ENCODE measurements at places on chromosomes 1 and 21.

GRCh38 chr1:182698971-182699370 lies 14.6 kb upstream of the RGS8 start:
- no peak for DNase-seq

- DNase-seq, result no peak
These were observed 39.1 kb downstream of the DHRS3 start for GRCh38 chr1:12578860-12579422.

- no peak for DNase-seq
These were observed 1.1 kb upstream of the COA6 start for GRCh38 chr1:234372011-234372757.

DNA sequence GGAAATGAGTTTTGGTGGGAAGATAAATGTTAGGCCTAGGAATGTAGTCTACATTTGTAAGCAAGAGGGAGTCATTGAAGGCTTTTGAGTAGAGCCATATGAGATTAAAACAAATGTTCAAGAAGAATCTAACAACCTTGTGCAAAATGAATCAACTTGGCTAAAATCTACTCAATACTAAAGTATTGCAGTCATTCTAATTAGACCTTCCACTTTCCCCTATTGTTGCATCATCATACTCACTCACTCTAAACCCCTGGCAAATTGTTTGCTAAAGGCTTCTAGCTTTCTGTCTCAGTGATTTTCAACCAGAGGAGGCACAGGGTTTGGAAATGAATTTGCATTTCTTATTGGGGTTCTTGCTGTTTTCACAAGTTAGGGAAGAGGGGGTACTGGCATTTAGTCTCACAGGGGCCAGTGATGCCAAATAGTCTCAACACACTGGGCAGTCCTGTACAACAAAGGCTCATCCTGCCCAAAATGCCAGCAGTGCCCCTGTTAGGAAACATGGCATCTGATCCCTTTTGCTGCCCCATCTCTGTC lies 85.3 kb downstream of the SEC16B start:
- no peak for DNase-seq

GRCh38 chr21:41867313-41867712 lies 11.8 kb downstream of the PRDM15 start:
- DNase-seq, result no peak

GRCh38 chr21:27250366-27250765 lies 283.5 kb upstream of the ADAMTS5 start:
- no peak for DNase-seq

DNA sequence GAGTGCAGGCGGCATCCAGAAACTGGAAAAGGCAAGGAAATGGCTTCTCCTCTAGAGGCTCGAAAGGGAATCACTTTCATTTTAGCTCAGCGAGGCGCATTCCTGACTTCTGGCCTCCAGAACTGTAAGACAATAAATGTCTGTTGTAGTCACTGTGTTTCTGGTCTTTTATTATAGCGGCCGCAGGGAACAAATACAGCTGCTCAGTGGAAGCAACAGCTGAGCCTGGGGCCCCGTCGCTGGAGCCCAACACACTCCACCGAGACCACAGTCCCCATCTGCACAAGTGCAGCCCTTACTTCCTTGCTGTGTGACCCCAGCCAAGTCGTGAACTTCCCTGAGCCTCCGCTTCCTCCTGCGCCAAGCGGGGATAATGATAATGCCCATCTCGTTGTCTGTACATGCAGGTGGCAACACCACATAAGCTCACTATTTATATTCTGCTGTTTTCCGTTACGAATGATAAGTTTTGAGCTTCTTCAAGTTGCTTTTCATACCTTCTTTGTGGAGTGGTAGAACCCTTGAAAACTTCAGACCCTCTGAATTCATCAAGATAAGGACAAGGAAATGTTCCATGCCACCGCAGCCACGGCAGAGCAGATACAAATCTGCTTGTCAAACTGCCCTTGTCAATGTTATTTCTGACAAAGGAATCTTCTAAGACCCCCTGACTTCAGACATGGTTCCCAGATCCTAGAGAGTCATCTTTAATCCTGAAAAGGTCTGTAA lies 3.2 kb upstream of the LAPTM5 start:
- no peak for DNase-seq
